ENCODE measurements at places on chromosomes 12 and 14.

GRCh38 chr14:25094171-25094907 lies 44.4 kb upstream of the STXBP6 start:
- no peak for DNase-seq

DNA sequence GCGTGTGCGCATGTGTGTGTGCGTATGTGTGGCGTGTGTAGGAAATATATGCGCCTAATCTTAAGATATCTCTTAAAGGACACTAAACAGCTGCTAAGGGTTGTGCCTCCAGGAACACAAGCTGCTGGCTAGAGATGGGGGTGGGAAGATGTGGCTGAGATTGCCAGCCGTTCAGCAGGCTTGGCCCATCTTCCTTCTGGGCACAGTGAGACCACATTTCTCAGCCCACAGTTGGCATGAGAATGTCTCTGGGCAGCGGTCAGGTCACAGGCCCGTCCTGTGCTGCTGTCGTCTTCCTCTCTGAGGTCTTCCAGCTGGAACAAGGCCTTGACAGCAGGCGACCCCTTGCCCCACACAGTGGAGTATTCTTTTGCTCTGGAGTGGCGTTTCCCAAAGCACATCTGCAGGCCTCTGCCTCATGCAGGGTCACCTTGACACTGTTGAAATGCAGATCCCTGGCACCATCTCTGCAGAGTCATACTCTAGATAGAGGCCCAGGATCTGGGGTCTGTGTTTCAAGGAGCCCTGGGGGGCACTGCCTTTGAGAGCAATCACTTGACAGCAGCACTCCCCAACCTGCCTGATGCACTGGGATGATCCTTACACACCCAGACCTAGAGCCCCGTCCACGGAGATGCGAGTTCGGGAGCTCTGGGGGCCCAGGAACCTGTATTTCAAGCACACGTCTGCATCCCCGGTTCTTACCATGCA lies 335.5 kb upstream of the SFSWAP start:
- DNase-seq = no peak

DNA sequence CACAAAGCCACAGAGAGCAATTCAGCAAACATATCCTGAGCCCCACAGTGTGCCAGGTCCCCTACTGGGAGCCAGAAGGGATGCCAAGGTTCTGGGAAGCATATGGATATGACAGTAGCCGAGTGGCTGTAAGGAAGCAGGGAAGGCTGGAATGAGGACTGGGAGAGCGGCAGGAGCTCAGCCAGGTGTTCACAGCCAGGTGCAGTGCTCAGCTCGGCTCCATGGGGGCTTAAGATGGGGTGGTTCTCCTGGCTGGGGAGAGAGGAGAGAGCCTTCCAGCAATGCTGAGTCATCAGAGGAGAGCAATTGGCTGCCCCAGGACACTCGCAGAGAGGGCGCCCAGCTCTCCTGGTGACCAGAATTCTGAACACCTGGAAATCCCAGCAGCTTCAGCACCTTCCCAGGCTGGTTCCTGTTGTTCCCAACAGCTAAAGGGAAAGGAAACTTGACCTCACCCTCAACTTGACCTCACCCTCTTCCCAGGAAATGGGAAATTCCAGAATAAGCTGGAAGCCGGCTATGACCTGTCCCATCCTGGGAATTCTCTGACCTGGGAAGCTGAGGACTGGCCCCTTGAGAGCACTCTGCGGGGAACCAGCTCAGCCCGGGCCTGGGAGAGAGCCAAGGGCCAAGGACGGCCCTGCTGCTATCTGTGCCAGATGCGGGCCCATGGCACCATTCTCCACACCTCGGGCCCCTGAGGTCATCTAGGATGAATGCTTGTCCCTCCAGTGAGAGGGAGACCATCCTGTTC lies 34.6 kb downstream of the SLC6A12 start:
- DNase-seq = peak; percentile 73

- no peak for DNase-seq
These were observed 113.9 kb upstream of the DYRK2 start for GRCh38 chr12:67534681-67535080.

DNA sequence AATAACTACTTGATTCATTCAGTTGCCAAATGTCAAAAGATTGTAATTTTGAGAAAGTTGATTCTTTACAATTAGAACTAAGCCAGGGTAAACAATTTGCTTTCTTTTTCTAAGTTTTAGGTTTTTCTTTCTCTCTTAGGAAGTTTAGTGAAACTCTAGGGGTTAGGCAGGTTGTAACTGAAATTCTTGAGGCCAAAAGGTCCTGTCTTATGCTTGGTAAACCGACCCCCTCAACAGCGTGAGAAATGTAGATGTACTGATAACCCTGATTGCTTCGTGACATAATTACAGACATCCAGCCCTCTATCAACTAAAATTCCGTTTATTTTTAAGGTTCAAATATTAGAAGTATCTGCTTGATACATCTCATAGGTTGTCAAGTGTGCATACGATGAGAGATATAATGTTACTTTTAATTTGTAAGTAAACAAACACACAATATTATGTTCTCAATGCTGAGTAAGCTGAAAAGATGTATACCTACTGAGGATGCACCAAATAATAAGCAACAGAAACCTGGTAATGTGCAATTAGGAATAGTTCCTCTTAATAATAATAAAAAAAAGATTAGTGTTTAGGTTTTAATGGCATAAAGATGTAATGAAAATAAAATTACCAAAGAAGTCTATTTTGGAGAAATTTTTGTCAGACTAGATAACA lies 7.2 kb downstream of the FUT8 start:
- no peak for DNase-seq
